ENCODE measurements at places on chromosomes 7 and 10. TPM values are rescaled to one million over a fixed set of nuclear protein-coding genes. Genes with fewer than 3 reads are reported as not detected.

MASTL gene
- total RNA-seq: 2.2 TPM

DNA sequence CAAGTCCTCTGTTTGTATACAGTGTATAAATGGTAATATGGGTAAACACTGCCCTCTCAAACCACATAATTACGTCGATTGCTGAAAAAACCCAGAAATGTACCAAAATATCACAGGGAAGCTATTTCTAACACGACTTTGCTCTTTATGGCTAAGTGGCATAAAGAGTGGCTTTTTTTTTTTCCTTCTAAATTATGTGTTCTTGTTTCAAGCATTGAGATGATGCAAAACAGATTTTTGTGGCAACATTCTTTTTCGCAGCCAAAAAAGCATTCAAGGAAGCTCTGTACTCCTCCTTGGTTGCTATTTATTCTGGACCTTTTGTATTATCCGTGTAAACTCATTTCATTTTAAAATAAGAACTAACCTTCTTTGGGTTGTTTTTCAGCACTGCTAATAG is 138.9 kb downstream of the VTI1A start:
- no peak for DNase-seq

LIPF gene
- total RNA-seq: not detected

DNA sequence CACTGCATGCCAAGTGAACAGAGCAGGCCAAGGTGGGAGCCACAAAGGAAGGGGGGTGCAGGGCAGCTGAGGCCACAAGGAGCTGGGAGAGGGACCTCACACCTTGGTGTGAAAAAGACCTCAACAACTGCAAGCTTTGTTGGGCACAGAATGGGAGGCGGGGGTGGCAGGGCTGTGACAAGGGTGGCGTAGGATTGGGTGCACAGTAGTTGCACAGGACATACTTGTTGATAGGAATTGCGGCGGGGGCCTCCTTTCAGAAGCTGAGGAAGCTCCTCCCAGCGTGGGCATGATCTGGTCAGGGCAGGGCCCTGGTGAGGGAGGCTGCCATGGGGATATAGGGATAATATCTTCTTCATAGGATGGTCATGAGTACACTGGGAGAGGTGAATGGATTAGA is 25.8 kb downstream of the POLL start:
- DNase-seq: no peak

DNA sequence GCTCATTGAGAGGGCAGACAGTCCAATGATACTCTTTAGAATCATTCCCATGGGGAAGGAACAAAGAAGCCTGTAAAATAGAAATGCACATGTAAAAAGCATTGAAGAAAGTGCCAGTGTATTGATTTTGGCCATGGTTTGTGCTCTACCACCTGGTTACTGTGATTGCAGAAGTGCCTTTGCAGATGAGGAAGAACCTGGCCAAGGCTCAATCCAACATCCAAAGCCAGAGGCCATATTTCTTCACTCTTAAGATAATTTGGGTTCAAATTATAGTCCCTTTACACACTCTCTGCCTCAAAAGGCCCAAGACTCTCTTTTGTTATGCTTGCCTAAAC is 122.1 kb downstream of the EGFR start:
- no peak for DNase-seq

DNA sequence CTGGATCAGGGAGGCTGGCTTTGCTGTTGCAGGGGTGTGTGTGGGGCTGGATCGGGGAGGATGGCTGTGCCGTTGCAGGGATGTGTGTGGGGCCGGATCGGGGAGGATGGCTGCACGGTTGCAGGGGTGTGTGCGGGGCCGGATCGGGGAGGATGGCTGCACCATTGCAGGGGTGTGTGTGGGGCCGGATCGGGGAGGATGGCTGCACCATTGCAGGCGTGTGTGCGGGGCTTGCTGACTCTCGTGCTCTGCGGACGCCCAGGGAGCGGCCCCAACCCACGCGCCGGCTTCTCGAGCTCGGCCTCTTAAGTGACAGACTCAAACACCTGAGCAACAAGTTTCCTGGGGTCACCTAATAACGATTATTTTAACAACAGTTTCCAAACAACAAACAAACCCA is 518.2 kb downstream of the DNAJB6 start:
- no peak for DNase-seq

DNA sequence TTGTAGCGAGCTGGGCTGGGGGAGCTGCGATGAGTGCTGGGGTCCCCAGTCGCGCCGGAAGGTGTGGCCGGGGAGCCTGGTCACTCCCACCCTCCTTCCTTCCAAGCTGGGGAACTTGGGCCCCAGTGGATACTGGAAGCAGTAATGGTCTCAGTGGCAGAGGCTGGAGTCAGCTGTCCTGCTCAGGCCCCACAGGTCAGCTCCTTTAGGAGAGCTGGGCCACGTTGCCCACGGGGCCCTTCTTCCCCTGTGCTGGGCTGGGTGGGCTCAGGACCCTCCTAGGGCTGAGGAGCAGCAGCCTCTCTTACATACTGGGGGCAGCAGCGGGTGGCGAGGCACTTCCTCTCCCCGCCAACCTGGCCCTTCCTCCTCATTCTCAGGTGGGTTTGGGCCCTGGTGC is 200.6 kb upstream of the MKI67 start:
- DNase-seq: no peak

DNA sequence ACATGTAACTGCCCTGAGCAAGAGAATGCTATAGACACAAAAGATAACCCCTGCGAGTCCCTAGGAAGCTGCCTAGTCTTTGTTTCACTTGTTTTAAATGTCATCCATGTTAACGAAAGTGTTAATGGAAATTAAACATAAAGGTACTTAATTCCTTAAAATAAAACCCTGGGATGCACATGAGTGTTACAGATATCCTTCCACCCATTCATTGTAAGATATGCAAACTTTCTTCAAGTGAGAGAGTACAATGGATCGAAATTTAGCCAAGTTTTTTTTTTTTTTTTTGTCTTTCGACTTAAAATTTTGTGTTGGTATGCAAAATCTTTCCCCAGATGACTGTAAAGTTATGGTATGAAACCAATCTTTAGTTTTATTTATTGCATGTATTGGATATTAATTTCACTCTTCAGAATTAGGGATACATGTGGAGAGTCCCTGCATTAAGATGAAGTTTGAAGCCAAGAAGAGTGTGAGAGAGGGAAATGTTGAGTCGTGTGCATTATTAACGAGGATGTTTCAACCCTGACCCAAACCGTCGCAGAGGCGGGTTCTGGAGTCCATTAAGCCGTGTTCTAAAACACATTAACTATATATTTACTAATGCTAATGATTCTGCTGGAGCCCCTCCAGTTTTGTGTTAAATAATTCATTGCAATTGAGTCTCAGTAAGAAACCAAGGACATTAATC is 1.6 kb downstream of the CDK14 start:
- no peak for DNase-seq

MKI67 gene
- total RNA-seq: 0.28 TPM

GRCh38 chr7:2261611-2262010 is 19.6 kb downstream of the NUDT1 start:
- DNase-seq: no peak
